ENCODE measurements at places on chromosomes 1 and 21.

GRCh38 chr1:5986018-5986417 is 6.2 kb downstream of the NPHP4 start:
- no peak for DNase-seq

GRCh38 chr1:197733324-197733723 is 42.0 kb downstream of the DENND1B start:
- no peak for DNase-seq

DNA sequence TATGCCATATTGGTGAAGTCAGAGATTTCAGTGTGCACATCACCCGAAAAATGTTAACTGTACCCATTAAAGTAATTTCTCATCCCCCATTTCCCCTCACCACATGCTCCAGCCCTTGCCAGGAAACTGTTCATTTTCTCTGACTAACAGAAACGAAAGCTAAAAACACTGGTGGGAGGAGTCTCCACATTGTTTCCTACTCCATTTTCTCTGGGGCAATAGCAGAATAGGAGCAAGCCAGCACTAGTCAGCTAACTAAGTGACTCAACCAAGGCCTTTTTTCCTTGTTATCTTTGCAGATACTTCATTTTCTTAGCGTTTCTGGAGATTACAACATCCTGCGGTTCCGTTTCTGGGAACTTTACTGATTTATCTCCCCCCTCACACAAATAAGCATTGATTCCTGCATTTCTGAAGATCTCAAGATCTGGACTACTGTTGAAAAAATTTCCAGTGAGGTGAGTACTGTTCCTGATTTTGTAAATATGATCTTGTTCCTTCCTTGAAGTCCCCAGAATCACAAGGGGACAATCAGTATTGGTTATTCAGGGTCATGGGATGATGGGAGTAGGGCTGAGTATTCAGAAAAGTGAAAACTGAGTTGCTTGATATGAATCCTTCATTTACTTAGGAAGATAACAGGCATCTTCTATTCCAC is at the start of gene IFI16:
TSS of gene IFI16 (plus strand) at position 204 of the 658 bp plus-strand sequence. CDS start 4,774 bp downstream, outside the sequence.
- peak; percentile 77 for DNase-seq

GRCh38 chr1:154703170-154703569 is 95.2 kb upstream of the ADAR start:
- DNase-seq = no peak

DNA sequence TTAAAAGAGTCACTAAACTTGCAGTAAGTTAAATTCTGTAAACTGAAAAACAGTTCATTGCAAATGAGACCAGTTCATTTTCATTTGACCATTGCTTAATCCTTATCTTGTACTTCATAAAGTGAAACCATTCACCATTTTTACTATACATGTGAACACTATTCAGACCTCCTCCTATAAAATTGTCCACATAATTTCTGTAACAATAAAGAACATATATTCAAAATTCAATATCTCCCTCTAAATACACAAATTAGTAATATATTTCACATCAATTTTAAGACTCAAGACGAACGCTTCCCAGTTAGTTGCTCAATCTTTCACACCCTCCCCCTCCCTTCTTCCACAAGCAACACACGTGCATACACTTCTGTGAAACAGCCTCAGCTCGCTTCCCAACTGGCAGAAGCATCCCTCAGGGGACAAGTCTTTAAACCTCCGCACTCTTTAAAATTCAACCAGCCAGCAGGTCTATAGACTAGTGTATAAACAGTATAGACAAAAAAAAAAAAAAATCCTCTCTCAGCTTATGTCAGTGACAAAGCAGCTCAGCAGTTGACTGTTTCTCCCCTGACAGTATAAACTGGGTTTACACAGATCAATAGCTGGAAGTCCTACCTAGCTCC is 99.6 kb downstream of the DENND1B start:
- no peak for DNase-seq

- DNase-seq = no peak
Measured at GRCh38 chr21:45379901-45380330, 25.0 kb upstream of the COL18A1 start.

DNA sequence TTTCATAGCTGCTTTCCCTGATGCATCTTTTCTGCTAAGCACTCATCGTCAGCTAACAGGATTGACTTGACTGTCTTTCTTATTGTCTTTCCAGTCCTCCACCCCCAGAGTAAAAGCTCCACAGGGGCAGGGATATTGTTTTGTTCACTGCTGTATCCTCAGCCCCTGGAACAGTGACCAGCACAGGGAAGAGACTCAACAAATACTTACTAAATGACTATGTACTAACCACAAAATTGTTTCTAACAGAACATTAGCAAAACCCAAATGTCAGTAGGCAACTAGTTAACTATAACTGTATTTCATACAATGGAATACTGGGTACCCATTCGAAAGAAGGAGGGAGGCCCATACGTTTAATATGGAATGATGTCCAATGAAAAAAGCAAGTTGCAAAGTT is 53.0 kb downstream of the BCAR3 start:
- DNase-seq = no peak

DNA sequence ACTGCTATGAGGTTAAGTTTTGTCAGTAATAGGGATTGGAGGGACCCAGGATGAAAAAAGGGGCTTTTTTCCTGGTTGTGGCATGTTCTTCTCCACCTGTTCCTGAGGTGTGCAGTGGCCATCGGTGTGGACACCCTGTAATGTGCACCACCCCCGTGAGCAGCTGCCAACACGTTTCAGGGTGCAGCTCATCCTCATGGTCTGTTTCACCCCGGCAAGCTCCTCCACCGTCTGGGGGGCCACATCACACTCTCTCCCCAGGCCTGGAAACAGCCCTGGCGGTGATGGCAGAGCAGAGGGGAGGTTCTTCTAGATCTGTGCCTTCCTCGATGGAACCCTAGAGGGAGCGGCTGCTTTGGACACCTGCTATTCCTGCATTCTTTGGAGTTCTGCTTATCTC is 435.4 kb downstream of the MATN1 start:
- no peak for DNase-seq

DNA sequence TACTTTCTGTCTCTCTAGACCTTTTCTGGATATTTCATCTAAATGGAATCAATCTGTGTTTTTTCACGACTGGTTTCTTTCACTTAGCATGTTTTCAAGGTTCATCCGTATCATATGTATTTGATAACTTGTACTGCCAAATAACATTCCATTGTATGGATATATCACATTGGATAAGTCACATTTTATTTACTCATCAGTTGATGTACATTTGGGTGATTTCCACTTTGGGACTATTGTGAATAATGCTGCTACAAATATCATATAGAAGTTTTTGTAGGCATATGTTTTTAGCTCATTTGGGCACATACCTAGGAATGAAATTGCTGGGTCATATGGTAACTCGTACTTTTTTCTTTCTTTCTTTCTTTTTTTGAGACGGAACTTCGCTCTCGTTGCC is 6.7 kb downstream of the HMGN2 start:
- no peak for DNase-seq

- DNase-seq = no peak
Measured at GRCh38 chr1:43300378-43301094, at the start of gene TIE1. Gene TIE1, plus strand, starts transcription at chr1:43300982. Its CDS starts 90 bp downstream, at chr1:43301072.

DNA sequence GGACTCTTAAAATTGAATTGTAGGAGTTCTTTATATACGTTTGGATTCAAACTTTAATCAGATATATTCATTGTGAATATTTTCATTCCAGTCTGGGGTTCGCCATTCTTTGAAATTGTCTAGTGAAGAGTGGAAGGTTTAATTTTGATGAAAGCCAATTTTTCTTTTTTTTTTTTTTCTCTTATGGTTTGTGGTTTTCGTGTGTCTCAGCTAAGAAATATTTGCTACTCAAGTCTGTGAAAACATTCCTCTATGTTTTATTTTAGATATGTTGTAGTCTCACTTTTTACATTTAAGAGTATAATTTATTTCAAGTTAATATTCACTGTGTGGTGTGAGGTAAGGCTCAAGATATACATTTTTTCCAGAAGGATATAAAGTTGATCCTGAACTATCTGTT is 220.5 kb downstream of the KCNT2 start:
- DNase-seq = no peak

GRCh38 chr1:32336963-32337675 is 1.1 kb upstream of the MARCKSL1 start:
- DNase-seq = peak; percentile 80
